ENCODE measurements at places on chromosomes 12 and 14. TPM values are rescaled to one million over a fixed set of nuclear protein-coding genes. Genes with fewer than 3 reads are reported as not detected.
A peak's percentile ranks its signal among the peaks of the same experiment; 100 is the strongest.

DNA sequence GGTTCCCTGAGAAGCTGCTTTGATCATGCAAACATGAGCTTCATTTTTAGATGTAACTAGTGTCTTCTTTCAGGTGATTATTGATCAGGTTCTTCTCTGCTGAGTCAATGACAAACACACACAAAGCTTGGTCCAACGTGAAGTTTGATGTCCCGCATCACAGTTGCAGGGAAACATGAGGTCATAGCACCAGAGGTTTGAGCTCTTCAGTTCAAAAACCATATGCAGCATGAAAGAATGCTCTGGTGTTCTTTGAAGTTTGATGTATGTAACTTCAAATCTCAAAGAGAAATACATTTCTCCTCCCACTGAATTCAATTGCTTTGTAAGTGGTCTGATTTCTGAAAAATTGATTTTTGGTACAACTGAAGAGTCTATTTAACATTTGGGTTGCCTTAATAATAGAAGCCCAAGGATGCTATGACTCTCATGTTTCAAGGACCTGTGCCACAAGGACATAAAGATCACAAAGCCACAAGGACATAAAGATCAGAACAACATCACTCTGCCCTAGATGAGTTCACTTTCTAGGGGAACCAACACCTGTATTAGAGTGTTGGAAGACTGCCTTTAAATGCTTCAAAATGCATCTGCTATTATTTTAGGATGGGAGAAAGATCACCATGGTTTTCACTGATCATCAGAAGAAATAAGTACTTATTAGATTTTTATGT lies 31.1 kb upstream of the AMIGO2 start:
- H3K4me3 ChIP-seq: no peak overlapping the region
- H3K27ac ChIP-seq: no peak overlapping the region
- no peaks in the 10 kb centered on the region for H3K36me3 ChIP-seq
- H3K4me1 ChIP-seq: no peaks in the 10 kb centered on the region

The KRT79 gene
- not detected for polyA plus RNA-seq

The KRT6C gene
- not detected for polyA plus RNA-seq

The MOK gene
- 6.4 TPM for polyA plus RNA-seq

The KRT75 gene
- 0.01 TPM for polyA plus RNA-seq

DNA sequence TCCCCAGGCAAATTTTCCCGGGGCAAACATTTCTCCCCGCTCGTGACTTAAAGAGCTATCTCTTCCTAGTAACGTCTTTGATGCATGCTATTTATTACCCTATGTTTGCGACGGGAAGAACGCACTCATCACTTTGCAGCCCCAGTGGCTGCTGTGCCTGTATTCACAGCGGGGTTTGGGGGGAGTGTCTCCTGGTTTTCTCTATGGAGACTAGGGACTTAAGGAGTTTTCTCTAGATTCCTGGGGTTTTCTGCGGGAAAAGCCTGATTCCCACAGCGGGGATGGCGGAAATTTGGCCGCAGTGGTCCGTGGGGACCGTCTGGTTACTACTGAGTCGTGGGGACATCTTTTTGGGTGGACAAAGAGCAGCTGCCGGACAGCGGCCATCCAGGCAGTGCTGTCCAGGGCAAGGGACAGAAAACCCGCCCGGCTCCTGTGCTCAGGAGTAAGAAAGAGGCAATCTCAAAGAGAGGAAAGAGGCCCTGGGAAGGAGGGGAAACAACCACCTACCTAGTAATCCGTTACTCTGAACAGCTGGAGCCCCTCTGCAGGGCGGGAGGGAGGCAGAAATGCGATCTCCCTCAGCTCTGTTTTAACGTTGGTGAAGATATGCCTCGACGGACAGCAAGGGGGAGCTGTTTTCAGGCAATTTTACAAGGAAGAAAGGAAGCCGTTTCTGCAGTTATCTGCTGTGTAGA lies 771 bp upstream of the AVPR1A start:
- peak; percentile 33 for DNase-seq
- H3K27ac ChIP-seq: no peak overlapping the region
- no peaks in the 10 kb centered on the region for H3K4me1 ChIP-seq
- no peak overlapping the region for H3K4me3 ChIP-seq

The NKX2-1 gene
- polyA plus RNA-seq: 0.45 TPM

GRCh38 chr14:105939810-105940508 lies 413.6 kb downstream of the TMEM121 start:
- H3K4me3 ChIP-seq: no peak overlapping the region
- no peak for DNase-seq
- no peak overlapping the region for H3K27ac ChIP-seq
- H3K4me1 ChIP-seq: no peaks in the 10 kb centered on the region

The OR6C65 gene
- not detected for polyA plus RNA-seq

DNA sequence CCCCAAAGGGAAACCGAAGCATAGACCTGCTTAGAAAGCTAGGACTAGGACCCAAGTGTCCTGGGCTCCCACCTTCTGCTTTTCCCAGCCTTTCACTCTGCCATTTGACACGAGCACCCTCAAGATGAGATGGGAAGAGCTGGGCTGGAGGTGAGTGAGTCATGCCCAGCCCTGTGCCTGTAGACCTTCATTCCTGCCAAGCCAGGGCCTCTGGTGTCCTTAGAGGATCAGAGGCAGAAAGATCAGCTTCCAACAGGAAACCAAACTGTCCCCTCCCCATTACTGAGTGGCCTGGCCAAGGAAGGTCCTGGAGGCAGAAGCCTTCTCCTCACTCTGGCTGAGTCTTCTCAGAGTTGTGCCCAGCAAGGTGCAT lies 3.5 kb downstream of the TMEM63C start:
- DNase-seq: no peak
- H3K4me3 ChIP-seq: no peak overlapping the region
- H3K27ac ChIP-seq: peak overlapping the region; percentile 69
- H3K36me3 ChIP-seq: no peaks in the 10 kb centered on the region
- H3K4me1 ChIP-seq: no peaks in the 10 kb centered on the region
- H3K27me3 ChIP-seq: no peaks in the 10 kb centered on the region

- no peak overlapping the region for H3K27ac ChIP-seq
- DNase-seq: no peak
- no peak overlapping the region for H3K4me3 ChIP-seq
- H3K27me3 ChIP-seq: no peaks in the 10 kb centered on the region
- H3K4me1 ChIP-seq: no peaks in the 10 kb centered on the region
- no peaks in the 10 kb centered on the region for H3K36me3 ChIP-seq
Measured at GRCh38 chr14:26896447-26896846, 298.6 kb upstream of the NOVA1 start.

The FOXN4 gene
- not detected for polyA plus RNA-seq

DNA sequence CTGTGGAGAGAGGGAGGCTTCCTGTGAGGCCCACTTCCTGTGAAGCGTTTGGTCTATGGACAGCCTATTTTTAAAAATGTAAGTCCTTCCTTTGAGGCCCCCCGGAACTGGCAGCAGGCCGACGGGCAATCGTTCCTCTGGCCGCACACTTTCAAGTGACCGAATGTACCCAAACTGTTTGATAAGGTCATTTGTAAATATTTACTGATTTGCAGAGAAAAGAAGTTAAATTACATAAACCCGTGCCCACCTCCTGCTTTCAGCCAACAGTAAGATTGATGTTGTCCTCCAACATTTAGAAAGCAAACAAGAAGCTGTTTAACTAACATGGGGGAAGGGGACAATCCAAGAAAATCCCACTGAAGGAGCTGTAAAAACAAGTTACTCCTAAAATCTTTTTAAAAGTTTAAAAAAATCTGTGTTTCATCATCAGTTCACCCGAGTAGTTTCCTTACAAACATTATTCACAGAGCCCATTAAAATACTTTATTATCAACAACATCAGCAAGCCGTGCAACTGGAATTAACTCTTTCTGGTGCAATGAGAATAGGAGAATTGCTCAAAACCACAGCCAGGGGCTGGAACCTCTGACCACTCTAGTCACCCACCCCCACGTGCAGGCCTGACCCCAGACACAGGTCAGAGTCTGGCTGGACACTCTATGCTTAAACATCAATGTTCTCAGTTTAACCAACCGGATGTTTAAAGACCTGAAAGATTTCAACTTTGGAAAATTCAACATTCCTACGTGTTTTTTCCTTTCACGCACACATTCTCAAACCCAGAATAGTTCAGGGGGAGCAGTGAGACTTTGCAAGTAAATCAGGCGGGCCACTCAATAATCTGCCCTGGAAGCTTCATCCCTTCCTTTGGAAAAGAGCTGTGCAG lies 65.3 kb downstream of the FOXN3 start:
- H3K27ac ChIP-seq: no peak overlapping the region
- peaks cover 9% of the 10 kb centered on the region for H3K36me3 ChIP-seq
- no peaks in the 10 kb centered on the region for H3K27me3 ChIP-seq

The KCNJ8 gene
- 2.0 TPM for polyA plus RNA-seq

- peaks cover 30% of the 10 kb centered on the region for H3K4me1 ChIP-seq
- H3K4me3 ChIP-seq: no peak overlapping the region
- no peak overlapping the region for H3K27ac ChIP-seq
- no peaks in the 10 kb centered on the region for H3K36me3 ChIP-seq
- no peak for DNase-seq
Measured at GRCh38 chr12:124682425-124683151, 115.2 kb upstream of the NCOR2 start.

GRCh38 chr12:5227708-5228373 lies 184.2 kb downstream of the KCNA5 start:
- no peak for DNase-seq
- H3K27me3 ChIP-seq: peaks cover 3% of the 10 kb centered on the region
- H3K36me3 ChIP-seq: no peaks in the 10 kb centered on the region
- H3K4me3 ChIP-seq: no peak overlapping the region
- no peak overlapping the region for H3K27ac ChIP-seq
- H3K4me1 ChIP-seq: no peaks in the 10 kb centered on the region

GRCh38 chr12:31325524-31325875 lies 450 bp downstream of the SINHCAF start:
- peak overlapping the region; percentile 86 for H3K27ac ChIP-seq
- H3K27me3 ChIP-seq: no peaks in the 10 kb centered on the region
- no peaks in the 10 kb centered on the region for H3K36me3 ChIP-seq

The ETFBKMT gene
- polyA plus RNA-seq: 1.8 TPM

DNA sequence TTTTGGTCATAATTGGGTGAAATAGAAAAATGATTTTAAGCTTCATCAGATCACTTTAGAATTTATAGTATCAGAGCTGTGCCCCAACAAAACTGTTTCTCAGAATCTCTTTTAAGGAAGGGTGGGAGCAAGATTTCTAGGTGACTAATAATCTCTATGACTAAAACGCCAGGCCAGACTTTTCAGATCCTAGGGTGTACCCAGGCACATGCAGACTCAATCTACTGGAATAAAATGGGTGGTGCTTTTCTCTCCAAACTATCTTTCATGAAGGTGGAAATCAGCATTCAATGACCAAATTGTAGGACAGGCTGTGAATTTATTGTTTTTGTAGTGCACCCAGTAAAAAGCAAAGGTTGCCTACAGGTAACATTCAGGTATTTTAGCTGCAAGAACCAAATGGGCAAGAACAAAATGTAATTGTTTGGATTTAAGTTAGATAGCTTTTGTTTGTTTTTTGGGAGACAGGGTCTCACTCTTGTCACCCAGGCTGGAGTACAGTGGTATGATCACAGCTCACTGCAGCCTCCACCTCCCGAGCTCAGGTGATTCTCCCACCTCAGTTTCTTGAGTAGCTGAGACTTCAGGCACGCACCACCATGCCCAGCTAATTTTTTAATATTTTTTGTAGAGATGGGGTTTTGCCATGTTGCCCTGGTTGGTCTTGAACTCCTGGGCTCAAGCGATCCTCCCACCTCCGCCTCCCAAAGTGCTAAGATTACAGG lies 49.5 kb downstream of the PPP2R5C start:
- peaks cover 9% of the 10 kb centered on the region for H3K4me1 ChIP-seq
- H3K27me3 ChIP-seq: no peaks in the 10 kb centered on the region
- peak overlapping the region; percentile 86 for H3K27ac ChIP-seq

DNA sequence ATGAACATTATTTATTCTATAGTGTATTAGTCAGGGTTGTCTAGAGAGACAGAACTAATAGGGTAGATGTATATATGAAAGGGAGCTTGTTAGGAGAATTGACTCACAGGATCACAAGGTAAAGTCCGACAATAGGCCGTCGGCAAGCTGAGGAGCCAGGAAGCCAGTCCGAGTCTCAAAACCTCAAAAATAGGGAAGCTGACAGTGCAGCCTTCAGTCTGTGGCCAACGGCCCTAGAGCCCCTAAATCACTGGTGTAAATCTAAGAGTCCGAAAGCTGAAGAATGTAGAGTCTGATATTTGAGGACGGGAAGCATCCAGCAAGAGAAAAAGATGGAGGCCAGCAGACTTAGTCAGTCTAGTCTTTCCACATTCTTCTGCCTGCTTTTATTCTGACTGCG lies 912.2 kb downstream of the FLRT2 start:
- H3K4me3 ChIP-seq: no peak overlapping the region
- no peaks in the 10 kb centered on the region for H3K4me1 ChIP-seq
- H3K36me3 ChIP-seq: no peaks in the 10 kb centered on the region
